ENCODE measurements at places on chromosomes 6 and 20.

- no peak for DNase-seq
Measured at GRCh38 chr6:121008553-121008952, 325.7 kb downstream of the TBC1D32 start.

- DNase-seq = no peak
Measured at GRCh38 chr6:121858986-121859385, 423.5 kb downstream of the GJA1 start.

DNA sequence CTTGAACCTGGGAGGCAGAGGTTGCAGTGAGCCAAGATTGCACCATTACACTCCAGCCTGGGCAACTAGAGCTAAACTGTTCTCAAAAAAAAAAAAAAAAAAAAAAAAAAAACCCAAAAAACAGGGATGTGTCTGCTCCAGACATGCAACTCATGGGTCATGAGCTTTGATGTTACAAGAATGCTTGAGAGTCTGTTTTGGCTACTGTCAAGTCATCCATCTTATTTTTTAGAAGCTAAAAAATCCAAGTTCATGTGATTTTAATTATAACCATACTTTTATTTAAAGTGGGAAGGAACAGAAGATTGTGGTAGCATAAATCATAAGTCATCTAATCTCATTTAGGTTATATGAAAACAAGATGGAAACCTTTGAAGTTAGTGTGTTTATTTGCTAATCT, 120.6 kb downstream of the PDE7B start:
- DNase-seq = no peak

DNA sequence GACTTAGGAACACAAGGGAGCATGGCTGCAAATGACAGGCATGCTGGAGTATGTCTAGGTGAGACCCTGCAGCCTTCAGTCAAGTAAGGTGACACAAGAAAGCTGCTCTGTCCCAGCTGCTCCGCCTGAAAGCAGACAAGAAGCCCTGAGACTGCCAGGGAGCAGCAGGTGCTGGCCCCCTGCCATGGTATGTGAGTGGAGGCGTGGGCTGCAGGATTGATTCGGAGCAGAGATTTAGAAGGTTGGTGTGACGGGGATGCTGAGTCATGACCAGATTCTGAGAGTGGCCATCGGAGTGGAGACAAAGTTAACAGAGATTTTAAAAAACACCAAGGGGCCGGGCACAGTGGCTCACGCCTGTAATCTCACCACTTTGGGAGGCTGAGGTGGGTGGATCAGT, 17.8 kb downstream of the LRP11 start:
- no peak for DNase-seq

- no peak for DNase-seq
Measured at GRCh38 chr20:57980506-57980905, 247.9 kb downstream of the ANKRD60 start.

All from NT2/D1 (cell line).